ENCODE measurements at places on chromosomes 4 and X.

GRCh38 chr4:33592701-33593100 lies 2651.6 kb downstream of the ARAP2 start:
- DNase-seq: no peak

DNA sequence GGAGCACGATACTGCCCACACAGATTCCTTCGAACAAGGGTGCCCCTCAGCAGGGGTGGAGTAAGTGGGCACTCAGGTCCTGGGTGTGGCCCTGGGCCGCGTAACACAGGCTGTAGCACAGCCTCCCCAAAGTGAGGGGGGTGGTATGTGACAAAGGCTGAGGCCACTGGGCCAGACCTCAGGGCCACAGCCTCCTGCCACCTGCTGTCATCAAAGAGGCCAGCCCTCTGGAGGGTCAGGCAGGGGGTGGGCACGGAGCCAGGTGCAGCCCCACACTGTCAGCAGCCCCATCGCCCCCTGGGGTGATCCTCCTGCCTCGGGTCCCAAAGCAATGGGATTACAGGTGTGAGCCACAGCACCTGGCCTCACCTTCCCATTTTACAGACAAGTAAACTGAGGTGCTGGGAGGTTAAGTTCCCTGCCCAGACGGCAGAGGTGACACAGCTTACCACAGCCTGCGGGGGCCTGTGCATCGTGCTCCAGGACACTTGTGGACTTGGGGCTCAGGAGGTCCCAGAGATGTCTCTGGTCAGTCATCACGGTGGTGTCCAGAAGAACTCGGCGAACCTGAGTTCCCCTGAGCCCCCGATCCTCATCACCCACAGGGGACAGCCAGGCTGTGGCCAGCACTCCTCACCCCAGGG lies 27.5 kb upstream of the MXD4 start:
- no peak for DNase-seq

DNA sequence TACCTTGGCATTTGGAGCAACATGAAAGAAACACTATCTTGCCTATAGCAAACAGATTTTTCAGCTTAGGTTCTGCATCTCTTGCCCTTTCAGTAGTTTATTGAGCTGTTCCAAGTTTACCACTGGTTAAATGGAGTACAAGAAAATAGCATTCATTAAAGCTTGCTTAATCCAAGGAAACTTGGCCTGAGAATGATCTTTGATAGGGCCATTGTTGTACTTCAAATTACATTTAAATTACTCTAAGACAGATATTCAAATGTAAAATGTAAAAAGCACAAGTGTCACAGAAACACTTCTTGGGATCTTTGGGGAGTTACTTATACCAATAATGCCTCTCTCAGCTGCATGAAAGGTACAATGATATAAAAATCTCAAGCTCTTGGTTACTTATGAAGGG lies 609.0 kb upstream of the HTR2C start:
- no peak for DNase-seq

DNA sequence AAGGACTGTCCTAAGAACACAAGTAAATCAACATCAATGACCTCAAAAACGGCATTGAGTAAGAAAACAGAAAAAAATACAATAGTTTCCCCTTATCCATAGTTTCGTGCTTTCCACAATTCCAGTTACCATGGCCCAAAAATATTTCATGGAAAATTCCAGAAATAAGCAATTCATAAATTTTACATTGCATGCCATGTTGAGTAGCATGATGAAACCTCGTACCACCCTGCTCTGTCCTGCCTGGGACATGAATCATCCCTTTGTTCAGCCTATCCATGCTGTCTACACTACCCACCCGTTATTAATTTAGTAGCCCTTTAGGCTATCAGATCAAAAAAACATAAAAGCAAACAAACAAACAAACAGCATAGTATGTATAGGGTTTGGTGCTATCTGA lies 51.1 kb downstream of the KLF3 start:
- no peak for DNase-seq

DNA sequence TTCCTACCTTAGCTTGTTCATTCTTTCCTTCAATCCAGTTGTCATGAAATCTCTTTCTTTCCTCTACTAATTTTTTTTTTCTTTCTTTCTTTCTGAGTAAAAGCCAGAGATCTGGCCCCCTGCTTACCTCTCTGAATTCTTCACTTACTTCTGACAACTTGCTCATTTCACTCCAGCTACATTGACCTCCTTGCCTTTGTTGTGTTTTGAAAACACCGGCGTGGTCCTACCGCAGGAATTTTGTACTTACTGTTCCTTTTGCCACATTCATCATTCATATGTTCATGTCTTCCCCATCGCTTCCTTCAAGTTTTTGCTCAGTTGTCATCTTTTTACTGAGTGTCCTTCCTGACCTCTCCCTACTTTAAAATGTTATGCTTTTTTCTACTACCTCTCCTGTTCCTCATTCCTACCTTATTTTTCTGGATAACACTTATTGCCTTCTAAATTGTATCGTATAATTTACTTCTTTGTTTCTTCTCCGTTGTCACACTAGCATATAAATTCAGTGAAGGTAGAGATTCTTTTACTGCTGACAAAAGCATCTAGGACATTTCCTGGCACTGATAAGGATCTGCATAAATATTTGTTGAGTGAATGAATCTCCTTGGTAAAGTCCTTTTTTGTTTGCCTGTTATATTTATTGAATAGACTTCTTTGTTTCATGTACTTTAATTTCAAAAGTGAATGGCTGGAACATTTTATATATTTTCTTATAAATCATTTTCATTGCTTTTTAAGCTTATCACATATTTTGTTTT lies 74.4 kb downstream of the NFKB1 start:
- no peak for DNase-seq

GRCh38 chrX:106039920-106040319 lies 1.4 kb upstream of the SERPINA7 start:
- DNase-seq: peak; percentile 29

- no peak for DNase-seq
Measured at GRCh38 chr4:71167083-71167482, 171.7 kb upstream of the SLC4A4 start.

DNA sequence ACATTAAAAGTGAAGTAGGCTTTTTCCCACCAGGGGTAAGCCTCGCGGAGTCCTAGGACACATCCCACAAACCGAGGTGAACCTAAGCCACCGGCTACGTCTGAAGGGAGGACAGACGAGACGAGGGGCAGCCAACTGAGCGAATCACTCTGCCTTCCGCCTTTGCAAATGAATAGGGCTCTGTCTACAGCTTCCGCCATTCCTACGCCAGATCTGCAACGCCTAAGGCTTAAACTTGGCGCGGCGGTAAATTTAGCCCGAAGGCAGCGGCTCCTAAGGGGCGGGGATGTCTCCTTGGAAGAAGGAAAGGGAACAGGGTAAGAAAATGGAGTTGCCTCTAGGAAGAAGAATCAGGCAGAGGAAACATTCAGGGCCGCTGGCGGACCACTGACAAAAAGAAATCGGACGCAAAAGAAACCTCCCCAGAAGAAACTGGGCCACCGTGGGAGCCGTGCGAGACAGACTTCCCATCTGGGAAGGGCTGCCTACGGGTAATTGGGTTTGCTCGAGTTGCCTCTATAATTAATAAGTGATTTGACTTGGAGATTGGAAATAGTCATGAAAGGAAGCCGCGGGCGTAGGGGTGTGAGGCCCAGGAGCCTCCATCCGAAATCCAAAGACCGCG lies 90.5 kb downstream of the BCOR start:
- DNase-seq: no peak

GRCh38 chr4:85826060-85826678 lies 351.2 kb downstream of the ARHGAP24 start:
- DNase-seq: peak; percentile 48

DNA sequence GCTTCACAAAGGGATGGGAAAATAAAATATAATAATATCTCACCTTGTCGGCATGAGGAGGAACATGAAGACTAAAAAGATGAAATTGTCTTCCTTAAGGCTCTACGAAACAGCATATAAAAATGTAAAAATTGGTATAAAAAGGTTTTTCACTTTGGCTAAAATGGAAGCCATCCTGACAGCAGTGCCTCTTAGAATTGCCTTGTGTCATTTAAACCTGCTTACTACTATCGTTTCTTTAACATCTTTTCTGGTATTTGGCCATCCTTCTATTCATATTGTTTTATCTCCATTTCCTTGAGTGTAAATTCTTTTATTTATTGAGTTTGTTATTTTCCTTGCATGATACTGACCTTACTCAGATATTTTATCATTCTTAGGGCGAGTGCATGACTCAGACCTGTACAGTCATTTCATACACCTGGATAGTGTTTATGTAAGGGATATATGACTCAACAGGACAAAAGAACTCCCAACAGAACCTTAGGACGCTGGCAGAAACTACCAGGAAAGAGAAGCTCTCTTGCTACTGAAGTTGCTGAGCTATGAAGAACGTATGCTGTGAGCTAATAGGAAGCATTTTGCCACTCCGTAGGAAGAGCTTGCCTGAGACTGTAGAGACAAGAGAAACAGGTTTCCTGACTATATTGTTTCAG lies 5.8 kb upstream of the CDKN2AIP start:
- peak; percentile 89 for DNase-seq

DNA sequence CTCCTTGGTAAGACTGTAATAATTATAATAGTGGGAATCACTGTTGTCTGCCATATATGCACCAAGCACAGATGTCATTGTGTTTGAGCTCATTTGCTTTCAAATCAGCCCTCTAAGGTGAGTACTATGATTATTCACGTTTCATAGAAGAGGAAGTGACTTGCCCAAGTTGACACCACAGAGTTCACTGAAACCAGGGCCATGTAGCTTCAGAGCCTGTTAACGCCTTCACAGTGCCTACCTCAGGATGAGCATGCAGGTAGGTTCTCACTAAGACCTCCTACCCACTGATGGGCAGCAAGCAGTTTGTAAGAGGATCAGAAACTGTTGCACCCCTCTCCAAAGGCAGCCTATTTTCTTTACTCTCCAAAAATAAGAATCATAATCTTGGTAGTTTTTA lies 27.4 kb downstream of the TMPRSS11A start:
- DNase-seq: no peak

DNA sequence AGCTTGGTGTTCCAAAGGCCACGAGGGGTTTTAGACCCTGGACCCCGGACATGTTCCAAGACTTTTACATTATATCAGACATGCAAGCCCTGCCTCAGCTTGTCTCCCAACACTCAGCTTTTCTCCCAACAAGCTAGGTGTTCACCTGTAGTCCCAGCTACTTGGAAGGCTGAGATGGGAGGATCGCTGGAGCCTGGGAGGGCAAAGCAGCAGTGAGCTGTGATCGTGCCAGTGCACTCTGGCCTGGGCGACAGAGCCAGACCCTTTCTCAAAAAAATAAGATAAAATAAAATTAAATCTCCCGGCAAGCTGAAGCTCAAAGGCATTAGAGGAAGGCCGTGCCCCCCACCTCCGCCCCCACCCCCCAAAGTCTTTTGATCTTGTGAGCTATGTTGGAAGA lies 13.7 kb downstream of the CTAG1A start:
- no peak for DNase-seq

DNA sequence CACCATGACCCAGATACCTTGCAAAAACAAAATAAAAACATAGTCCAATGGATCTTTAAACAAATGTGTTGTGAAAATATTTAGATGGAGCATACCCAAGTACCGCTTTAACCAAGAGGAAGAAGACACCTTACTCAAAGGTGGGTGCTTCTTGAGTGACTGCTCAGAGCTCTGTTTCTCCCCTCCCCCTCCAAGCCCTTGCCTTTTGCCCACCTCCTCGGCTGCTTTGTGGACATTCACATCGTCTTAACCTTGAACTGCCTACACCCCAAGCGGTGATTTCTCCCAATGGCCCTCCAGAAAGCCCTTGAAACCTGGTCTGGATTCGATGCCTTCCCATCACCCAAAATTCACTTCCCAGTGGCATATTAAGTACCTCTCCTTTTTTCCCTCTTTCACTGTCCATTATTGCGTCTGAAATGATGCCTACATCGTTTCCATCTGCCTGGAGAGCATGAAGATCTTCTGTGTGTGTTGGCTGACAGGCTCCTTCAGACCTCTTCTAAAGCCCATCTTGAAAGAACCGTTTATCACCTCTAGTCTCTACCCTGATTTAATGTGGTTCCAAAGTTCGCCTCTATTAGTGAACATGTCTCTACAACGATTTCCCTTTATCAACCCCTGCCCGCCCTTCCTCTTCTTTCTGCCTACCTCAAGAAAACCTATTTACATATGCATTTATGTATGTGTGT lies 968 bp downstream of the GPRIN3 start:
- peak; percentile 84 for DNase-seq

Measured in small intestine (tissue), 16 donors.